ENCODE measurements at places on chromosomes 2 and 18.

DNA sequence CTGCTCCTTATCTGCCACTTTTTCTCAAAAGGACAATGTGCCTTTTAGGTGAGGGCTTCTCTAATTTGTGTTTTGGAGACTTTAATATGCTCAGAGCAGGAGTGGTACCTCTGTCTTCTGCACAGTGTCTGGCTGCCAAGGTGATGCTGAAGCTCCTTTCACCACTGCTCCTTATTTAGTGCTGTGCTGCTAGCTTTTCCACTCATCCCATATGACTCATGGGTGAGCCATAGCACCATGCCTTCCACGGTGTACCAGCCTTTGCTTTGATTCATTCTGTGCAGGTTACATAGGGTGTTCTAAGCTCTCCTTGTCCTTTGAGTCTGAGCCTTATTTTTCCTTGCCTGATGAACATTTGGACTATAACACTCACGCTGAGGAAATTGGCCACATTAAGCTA is 202.4 kb downstream of the ARL6IP6 start:
- DNase-seq: no peak

DNA sequence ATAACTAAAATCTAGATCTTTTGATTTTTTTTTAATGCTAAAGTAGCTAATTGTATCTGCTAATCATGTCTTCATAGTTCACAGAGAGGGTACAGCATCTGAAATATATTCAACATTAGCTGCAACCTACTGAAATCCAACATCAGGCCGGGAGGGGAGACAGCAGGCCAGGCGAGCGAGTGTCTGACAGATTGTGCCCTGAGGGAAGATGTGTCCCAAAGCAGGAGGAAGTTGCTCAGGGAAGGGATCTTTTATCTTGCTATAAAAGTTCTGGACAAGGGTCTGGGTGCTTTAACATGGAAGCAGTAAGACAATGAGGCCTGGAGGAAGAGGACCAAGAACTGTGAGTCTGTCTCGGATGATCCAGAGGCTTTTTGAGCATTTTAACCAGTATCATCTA is 274.1 kb downstream of the AFF3 start:
- DNase-seq: no peak

GRCh38 chr2:8581601-8582041 is 100.2 kb upstream of the ID2 start:
- no peak for DNase-seq

- no peak for DNase-seq
Measured at GRCh38 chr2:199441759-199442158, 16.0 kb downstream of the SATB2 start.

GRCh38 chr18:56967035-56967434 is 179.9 kb upstream of the BOD1L2 start:
- no peak for DNase-seq

- DNase-seq: no peak
Measured at GRCh38 chr2:20125616-20126015, 74.2 kb upstream of the LAPTM4A start.

DNA sequence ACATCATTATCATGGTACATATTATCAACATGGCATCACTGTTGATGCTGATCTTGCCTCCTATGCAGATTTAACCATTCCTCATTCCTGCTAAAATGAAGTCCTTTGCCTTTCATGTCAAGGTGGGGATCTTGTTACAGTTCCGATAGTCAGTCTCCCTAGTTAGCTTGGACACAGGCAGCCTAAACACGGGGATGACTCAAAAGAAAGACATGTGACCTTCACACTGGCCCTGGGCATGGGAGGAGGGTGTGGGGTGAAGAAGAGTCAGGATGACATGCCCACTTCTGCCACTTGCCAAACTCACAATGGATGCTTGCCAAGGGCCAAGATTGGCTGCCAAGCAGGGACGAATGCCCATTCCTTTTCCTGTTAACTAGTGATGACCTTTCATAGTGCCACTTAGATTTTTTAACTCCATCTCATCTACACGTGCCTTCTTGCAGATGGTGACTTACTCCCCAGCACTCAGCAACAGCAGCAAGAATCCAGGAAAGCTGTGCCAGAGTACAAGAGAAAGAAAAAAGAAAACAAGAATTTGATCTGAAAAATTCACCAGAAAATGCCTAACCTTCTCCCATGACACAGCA is 13.9 kb upstream of the SLC1A4 start:
- peak; percentile 33 for DNase-seq

DNA sequence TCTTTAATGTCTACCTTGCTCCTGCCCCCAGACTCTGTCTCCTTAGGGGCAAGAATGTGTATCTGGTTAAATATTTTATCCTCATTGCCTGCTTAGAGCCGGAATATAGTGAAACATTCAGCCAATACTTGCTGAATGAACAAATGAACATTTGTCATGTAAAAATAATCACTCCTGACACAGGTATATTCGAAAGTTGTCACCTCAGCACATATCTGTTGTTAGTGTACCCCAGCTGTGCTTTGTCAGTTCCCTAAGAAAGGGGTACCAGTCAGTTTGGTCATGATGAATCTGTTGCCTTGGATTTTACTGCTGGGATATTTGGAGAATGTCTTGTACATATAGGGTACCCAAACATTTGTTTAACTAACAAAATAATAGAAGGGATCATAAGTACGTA is 77.0 kb upstream of the PROKR1 start:
- no peak for DNase-seq

- DNase-seq: no peak
Measured at GRCh38 chr2:199310771-199311585, 146.8 kb downstream of the SATB2 start.

DNA sequence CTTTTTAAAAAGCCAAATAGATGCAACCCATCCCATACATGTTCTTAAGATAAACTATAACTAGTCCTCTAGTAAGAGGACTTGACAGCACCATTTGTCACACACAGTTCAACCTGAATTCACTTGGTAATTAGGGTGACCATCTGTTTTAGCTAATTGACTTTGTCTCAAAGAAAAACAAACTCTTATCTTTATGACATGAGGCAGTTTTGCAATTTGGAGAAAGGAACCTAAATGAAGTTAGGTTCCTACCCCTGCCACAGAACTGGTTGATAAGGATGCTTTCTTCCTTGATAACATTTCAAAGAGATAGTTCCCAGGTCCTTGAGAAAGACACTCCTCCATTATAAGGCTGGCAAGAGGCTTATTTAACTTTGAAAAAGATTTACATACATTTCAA is 57.4 kb upstream of the LRRTM1 start:
- DNase-seq: no peak

DNA sequence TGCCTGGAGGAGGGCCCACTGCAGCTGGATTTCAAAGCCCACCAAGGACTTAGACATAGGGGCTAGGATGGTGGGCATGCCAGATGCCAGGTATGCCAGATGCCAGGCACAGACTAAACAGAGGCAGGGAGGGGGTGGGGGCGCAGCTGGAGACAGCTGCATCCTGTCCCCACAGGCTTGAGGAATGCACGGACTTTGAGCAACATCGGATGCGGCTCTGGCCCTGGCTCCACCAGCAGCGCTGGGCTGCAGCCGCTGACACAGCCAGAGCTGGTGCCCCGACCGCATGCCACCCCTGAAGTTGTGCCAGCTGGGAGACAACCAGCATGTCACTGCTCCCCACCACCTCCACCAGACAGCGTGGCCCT is 39.5 kb downstream of the AQP12A start:
- no peak for DNase-seq

DNA sequence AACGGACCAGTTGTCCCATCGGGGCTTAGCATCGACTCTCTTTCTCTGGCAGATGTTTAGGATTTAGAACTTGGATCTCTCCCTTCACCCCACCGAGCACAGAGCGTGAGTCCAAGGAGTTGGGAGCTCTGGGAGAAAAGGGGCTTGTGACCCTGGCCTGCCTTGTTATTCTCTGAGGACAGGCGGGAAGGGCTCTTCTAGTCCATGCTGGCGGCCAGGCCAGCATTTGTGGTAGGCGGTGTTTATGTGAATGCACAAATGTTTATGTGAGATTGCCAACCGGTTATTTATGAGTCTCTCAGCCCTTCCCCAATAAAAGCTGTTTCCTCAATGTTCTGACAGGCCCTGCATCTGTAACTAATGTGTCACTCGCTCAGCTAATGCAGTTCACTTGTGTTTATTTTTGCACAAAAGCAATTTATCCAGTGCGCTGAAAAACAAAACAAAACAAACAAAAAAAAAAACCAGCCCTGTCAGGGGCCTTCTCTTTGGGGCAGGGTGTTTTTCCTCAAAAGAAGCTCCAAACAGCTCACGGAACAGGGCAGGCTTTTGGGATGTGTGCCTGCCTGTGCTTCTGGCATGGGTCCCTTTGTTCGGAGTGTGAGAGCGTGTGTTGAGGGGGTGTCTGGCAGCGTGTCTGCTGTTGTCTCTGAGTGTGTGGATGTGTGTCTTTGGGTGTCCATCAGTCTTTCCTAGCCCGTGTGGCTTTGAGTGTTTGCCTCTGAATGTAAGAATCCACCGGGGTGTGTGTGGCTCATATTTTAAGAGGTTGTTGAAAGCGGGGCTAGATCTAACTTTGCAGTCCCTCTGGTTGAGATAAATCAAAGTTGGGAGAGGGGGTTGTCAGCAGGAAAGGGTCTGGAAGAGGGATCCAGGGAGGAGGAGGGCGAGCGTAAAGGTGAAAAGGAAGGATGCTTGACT is 52.8 kb upstream of the HAAO start:
- no peak for DNase-seq

GRCh38 chr2:25938345-25938744 is 44.0 kb downstream of the KIF3C start:
- DNase-seq: peak; percentile 28

DNA sequence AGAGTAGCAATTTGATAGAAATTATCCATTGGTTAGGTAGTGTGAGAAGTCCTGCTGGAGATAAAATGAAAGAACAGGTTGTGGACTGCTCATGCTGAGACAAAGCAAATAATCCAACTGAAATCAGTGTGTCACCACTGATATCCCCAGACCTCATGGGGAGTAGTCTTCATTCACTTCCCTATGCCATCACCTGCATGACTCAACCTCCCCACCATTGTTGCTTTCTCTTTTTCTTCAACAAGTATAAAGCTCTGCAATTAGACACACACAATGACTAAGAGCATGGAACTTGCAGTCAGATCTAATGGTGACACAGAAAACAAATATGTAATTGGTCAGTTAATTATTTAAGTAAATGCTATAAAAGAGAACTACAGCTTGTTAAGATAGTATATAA is 475.3 kb downstream of the RIT2 start:
- DNase-seq: no peak

DNA sequence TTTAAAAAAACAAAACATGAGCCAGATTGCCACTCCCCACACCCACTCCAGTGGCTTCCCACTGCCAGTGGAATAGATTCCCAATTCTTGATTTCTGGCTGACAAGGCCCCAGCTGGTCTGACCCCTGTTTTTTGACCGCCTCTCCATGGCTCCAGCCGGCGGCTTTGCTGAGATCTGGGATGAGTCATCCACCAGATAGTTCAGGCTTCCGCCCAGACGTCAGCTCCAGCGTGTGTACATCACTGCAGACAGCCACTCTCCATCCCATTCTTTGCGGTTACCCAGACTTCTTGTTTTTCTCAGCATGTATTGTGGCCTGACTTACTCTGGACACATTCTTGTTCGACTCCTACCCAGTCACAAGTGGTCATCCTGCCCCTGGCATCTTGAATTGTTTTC is 227.9 kb downstream of the GBX2 start:
- DNase-seq: no peak

DNA sequence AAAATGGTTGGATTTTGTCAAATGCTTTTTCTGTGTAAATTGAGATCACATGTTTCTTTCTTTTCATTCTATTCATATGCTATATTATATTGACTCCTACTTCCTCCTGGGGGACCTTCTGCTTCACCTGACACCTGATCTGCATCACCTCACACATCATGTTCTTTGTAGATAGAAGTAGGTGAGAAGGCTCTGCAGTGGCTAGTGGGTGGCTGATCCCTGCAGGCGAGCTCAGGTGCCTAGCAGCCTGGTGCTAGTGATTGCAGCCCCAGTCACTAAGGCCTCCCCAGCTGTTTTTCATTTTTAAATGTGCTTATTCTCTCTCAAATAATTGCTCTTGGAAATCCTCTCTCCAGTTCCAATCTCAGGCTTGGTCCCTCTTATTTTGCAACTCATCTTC is 33.6 kb downstream of the MC4R start:
- DNase-seq: no peak

DNA sequence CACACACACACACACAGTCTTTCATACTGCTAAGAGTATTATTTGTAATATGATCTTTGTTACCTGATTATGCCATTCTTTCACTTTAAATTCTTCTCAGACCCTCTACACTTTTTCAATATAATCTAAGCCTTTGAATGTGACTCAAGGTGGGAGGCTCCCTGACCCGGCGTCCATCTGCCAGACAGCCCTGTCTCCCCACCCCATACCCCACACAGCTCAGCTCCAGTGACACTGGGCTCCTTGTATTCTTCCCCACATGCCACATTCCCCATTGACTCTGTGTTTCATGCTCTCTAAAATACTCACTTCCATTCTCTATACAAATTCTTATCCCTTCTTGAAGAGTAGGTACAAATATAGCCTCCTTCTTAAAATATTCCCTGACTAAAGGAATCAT is 442.2 kb downstream of the TGIF1 start:
- DNase-seq: no peak

DNA sequence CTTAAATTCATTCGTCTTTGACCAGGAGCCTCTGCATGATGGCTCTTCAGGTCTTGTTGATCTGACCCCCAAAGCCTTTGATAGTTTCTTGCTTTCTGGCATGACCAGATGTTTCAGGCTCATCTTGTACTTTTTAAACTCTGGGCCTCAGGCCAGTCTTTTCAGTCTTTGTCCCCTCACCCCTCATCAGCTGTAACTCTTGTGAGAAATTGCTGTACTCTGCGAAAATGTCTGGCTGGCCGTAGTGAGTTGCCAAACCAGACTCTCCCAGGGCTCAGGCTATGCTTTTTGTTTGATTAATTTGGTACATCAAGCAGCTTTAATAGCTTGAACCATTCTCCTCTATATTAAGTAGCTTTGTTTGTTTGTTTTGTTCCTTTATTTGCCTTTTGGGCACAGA is 75.9 kb downstream of the BABAM2 start:
- DNase-seq: no peak

DNA sequence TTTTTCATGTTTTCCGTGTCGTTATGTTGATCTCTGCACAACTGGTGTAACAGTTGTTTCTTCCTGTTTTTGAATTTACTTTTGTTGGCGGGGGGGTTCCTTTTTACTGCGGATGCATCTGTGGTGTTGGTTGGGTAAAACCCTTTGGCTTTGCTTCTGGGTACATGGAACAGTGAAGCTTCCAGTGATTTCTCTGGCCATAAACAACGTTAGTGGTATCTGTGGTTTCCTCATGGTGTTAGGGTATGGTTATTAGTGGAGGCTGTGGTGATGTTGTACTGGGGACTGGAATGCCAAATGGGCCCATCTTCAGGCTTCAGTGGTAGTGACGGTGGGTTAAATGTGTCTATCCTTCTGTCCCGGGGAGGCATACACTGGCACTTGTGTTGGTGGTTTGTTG is 285.4 kb upstream of the ZNF804A start:
- DNase-seq: no peak

- DNase-seq: no peak
Measured at GRCh38 chr2:122927710-122928557, 1097.2 kb upstream of the CNTNAP5 start.

DNA sequence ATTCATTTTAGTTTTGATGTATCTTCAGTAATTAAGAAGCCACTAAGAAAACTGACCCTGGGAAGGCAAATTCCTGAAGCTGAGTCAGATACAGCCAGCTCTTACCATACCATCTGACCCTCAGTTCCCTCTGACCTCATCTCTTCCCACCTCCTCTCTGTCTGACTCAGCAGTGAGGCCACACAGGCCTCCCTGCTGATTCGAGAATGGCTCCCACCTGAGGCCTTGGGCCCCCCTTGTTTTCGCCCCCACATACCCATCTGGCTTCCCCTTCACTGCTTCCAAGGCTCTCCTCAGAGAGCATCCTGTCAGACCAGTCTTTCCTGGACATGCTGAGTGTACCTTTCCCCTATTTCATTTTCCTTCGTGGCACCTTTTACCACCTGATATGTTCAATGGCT is 71.0 kb upstream of the CYP1B1 start:
- DNase-seq: no peak

All from hippocampal formation (tissue), 2 donors.